Fibroblast of the aortic adventitia (primary cell): ENCODE measurements at places on chromosomes 13 and 19.

DNA sequence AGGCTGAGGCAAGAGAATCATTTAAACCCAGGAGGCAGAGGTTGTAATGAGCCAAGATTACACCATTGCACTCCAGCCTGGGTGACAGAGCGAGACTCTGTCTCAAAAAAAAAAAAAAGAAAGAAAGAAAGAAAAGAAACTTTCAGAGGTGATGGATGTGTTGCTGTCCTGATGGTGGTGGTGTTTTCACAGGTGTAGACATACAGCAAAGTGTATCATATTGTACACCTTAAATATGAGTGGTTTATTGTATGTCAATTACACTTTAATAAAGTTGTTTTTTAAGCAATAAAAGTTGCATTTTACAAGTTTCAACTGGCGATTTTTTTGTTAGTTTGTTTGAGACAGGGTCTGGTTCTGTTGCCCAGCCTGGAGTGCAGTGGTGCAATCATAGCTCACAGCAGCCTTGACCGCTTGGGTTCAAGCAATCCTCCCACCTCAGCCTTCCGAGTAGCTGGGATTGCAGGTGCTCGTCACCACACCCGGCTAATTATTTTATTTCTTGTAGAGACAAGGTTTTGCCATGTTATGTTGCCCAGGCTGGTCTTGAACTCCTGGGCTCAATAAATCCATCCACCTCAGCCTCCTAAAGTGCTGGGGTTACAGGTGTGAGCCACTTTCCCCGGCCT lies 13.5 kb upstream of the INSR start:
- no peak for DNase-seq

GRCh38 chr13:113404723-113405471 lies 41.0 kb upstream of the GRTP1 start:
- no peak for DNase-seq

DNA sequence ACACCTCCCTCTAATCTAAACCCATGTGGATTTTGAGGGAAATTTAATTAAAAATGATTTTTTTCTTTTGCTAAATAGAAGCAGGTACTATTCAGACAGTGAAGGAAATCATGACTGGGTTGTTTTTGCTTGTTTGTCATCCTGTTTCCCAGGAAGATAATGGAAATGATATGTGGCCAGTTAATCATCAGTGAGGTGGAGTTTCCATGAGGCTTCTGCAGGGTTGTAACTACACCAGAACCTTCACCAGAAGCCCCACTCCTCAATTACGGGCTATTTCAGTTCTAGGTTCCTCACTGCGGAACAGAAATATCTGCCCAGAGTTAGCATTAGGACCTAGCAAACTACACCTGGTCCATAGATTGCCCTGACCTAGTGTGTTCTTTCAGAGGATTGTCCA lies 394.0 kb downstream of the DLEU7 start:
- DNase-seq: no peak

DNA sequence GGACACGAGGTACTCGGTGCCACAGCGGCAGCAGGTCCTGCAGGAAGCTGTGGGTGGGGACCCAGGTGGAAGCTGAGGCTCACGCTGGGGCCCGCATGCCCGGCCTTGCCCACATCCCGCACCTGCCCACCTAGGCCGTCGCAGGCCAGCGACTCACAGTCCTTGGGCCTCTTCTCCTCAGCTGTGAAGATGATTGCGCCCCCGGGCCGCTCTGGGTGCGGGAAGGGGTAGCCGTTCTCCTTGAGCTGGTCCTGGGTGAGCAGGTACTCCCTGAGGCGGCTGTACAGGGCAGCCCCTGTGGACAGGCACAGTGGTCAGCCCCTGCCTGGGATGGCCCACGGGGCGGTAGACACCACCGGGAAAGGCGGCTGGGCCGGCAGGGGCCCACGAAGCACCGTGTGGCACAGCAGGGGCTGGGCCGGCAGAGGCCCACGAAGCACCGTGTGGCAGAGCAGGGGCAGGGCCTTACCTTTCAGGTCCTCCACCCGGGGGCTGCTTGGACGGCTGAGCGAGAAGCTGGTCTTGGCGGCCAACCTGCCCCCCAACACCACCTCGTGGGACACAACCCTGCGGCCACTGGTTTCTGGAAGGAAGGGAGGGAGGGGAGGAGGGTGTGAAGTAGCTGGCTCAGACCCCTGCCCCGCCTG lies 6.6 kb upstream of the ATP8B3 start:
- no peak for DNase-seq

GRCh38 chr19:41244117-41244516 lies 20.1 kb upstream of the HNRNPUL1 start:
- no peak for DNase-seq

DNA sequence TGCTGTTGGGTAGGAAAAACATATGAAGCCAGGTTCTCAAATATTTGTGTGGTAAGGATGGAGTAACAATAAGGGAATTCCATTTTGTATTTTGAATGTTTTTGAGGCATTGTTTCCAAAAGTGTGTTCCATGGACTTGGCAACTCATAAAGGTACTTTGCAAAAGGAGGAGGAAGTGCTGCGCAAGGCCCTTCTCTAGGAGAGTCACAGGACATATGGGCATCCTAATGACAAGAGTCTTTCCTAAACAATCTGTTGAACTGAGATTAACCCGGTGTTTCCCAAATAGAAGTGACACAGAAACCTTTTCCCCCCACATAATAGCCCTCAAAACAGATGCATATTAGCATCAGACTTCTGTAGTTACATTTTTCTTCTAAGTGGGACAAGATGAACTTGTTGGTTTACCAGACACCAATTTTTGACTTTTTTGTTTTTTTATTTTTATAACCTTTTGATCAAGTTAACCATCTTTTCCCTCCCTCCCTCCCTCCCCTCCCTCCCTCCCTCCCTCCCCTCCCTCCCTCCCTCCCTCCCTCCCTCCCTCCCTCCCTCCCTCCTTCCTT lies 209.3 kb downstream of the PCCA start:
- no peak for DNase-seq

- DNase-seq: peak; percentile 40
These were observed 21.1 kb downstream of the SOHLH2 start for GRCh38 chr13:36193151-36193855.

DNA sequence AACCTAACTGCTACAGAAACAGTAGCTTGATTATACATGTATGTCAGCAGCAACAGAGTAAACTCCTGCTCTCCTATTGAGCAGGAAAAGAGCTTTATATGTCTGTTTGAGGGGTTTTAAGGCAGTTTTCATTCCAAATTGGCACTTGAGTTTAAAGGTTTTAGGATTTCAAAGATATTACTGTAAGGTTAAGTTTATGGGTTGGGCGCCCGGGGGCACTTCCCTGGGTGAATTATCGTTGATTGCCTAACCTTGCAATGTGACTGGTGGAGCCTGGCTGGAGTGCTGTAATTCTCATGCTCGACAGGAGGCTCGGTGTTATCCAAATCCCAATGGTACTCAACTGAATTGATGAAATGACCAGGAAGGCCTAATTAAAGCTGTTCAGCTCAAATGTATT lies 1586.1 kb downstream of the OLFM4 start:
- no peak for DNase-seq

GRCh38 chr13:43484432-43485225 lies 302.1 kb downstream of the ENOX1 start:
- no peak for DNase-seq

GRCh38 chr13:30570691-30571090 lies 47.0 kb upstream of the USPL1 start:
- no peak for DNase-seq

DNA sequence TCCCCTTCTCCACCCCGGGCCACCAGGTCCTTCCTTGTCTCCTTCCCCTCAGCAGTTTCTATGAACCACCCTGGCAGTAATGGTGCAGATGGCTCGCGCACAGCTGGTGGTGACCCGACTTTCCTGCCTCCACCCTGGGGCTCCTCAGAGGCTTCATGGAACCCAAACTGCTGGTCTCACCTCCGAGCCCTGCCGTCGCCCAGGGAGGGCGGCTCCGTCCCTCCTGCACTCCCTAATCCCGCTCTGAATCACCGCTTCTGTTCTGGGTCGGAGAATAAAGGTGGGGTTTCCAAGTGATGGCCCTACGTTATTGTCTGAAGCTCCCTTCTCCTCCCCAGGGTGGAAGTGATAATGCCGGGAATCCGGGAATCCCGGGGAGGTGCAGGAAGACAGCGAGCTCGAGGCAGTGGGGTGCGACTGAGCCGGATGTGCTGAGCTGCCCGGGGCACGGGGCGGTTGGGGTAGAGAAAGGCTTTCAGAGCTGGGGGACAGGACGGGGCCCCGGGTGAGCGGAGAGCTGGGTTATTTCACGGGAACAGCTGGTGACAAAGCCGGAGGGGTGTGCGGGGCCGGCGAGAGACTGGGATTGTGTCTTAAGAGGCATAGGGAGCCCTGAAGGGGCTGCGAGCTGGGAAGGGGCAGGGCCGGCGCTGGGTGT lies 711 bp downstream of the FUT2 start:
- DNase-seq: no peak

DNA sequence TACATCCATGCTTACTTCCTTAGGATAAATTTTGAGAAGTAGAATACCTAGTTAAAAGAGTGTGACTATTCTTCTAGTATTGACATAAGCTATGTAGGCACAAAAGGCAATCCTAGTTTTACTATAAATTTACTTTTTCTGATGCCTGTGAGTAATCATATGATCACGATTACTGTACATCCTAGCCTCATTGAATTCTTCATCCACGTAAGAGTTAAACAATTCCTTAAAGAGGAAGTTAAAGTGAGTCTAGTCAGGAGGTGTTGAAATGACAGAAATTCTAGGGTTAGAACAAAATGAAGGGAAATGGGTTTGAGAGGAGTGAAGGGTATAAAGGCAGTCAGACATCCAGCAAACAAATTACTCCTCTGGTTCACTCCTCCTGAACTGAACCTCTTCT lies at the start of gene ACOD1:
Gene ACOD1, plus strand, starts transcription at position 363 of the 400 bp plus-strand sequence. CDS start 48 bp downstream, outside the sequence.
- no peak for DNase-seq

DNA sequence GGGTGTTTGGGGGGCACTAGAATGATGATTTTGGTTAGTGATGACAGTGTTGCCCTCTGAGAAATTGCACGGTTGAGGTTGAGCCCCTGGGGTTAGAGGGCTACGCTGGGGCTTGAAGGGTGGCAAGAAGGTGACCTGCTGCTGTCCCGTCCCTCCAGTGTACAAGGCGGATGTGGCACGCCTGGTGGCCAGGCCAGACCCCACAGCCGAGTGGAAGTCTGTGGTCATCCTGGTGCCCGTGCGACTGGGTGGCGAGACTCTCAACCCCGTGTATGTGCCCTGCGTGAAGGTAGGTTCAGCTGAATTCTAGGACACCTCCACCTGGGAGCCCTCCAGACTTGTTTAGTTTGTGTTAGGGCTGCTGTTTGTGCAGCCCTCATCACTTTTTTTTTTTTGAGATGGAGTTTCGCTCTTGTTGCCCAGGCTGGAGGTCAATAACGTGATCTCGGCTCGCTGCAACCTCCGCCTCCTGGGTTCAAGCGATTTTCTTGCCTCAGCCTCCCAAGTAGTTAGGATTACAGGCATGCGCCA lies 5.1 kb downstream of the ATG4D start:
- no peak for DNase-seq

DNA sequence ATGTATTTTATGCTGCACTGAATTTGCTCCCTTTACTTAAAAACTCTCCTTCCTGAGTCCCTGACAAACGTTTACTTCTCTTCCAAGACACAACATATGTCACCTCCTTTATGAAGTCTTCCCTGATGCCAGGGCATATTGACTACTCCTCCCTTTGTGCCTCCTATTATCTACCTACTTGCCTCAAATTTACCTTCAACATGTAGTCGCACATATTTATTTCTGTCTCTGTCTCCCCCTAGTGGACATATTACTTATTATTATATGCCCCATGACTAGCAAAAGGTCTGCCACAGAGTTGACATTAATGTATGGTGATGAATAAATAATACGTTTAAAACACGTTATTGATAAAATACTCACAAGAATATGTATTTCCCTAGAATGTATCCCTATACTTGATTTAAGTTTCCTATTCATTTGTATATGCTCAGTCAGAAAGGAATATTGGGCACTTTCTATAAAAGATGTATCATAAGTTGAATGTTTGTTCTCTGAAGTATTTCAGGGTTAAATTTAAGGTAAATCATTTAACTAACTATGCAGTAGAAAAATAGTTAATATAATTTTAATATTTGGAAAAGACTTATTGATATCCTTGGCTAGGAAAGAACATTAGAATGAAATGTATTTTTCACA lies 250.3 kb upstream of the ATXN8OS start:
- DNase-seq: peak; percentile 12

GRCh38 chr13:29532821-29533220 lies 62.7 kb downstream of the SLC7A1 start:
- DNase-seq: no peak

DNA sequence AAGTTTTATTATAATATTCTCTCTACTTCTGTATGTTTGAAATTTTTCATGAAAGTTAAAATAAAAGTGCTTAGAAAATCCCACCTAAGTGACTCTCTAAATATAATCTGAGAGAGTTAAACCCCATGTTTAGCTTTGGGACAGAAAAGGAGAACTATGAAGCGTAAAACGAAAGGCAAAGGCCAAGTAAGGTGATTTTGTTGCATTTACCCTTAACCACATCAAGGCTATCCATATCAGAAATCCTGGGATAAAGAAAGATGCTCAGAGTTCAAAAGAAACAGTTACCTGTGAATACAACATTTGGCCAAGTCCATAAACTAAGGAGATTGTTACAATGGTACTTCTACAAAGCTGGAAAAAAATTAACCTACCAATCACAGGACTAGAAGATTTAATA lies 31.3 kb downstream of the UBL3 start:
- DNase-seq: no peak

DNA sequence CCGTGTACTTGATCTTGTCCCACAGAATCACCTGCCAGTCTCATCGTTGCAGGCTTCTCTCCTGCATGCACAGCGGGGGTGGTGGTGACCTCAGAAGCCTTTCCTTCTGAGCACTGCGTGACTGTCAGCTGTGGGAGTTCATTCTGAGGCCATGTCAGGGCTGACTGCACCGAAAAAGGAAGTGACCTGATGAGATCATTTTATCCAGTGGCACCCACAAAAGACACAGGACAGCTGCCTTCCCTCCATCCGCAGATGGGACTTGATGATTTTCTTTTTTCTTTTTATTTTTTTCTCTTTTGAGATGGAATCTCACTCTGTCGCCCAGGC lies 89.7 kb downstream of the RAB20 start:
- DNase-seq: no peak

GRCh38 chr13:64930636-64931035 lies 2299.5 kb downstream of the PCDH9 start:
- no peak for DNase-seq
